ENCODE measurements at places on chromosomes 13 and 19.

- no peak for DNase-seq
Measured at GRCh38 chr19:7650148-7650547, 13.2 kb downstream of the STXBP2 start.

DNA sequence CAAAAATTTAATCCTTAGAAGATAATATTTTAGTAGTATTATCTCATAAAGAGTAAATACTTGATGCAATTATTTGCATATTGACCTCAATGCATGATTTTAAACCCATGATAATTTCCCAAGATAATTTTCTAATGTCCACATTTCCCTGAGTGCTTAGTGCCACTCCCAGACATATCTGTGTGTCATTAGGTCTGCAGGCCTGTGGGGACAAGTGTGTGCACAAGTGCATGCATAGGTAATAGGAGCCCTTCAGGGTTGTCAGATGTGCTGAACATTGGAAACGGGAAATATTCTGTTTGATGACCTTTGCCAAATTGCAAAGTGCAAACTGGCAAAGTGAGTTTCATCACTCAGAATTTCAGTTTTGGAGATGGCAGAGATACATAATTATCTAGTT lies 369.9 kb downstream of the KLF5 start:
- no peak for DNase-seq

DNA sequence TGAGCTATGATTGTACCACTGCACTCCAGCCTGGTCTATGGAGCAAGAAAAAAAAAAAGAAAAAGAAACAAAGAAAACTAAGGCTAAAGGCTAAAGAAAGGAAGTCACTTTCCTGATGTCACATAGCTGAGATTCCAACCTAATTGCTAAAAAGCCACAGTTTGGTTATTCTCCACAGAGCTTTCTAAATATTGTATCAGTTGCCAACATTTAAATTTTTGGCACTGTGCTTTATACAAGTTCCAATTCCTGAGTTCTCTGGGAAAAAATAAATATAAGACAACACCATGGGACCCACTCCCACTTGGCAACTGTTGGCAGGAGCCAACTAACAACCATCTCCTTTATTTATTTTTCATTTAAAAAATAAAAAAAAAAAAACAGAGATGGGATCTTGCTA lies 11.2 kb upstream of the LYPD3 start:
- DNase-seq, result no peak

DNA sequence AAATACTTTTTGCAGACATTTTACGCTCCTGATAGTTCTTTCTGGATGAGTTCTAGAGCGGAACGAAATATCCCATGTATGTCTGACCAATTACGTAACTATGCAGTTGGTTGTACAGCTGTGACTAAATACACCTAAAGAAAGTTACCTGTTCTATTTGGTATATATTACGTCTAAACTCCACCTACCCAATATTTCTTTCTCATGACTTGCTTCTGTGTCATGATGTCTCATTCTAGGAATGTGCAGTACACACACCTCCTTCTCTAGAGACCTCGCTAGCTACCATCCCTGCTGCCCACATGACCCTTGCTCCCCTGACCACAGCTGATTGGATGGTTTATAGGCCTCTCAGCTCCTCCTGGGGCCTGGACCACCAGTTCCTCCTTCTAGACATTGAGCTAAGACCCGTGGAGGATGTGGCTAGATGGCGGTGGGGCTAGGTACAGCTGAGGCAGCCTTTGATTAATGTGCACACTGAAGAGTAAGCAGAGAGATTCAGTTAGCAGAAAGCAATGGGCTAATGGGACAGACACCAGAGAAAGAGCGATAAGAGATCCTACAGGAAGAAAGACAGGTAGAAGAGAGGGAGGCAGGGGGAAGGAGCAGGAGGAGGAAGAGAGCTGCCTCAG lies 422.1 kb downstream of the COG6 start:
- no peak for DNase-seq

DNA sequence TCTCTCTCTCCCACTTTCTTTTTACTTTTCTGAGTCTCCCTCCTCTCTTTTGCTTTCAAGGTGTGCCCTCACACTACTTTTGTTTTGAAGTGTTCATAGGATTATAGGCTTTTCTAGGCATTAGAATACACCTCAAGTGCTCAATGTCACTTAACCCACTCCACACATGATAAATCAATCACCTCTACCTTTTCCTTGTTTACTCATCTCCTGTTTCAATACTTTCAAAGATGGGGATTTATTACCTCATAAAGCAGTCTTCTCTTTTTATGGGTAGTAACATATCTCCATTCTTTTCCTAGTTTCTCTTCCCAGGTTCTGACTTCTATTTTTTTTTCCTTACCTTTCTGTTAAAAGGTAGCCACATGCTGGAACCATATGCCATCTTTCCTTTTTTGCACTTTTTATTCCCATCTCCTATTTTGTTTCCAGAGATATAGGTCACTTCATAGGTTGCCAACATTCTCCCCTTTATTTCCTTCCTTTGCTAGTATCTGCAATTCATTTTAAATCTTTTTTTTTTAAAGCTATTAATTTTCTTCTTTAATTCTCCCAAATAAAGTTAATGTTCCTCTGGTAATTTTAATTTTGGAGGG lies 137.6 kb upstream of the SLC10A2 start:
- no peak for DNase-seq

DNA sequence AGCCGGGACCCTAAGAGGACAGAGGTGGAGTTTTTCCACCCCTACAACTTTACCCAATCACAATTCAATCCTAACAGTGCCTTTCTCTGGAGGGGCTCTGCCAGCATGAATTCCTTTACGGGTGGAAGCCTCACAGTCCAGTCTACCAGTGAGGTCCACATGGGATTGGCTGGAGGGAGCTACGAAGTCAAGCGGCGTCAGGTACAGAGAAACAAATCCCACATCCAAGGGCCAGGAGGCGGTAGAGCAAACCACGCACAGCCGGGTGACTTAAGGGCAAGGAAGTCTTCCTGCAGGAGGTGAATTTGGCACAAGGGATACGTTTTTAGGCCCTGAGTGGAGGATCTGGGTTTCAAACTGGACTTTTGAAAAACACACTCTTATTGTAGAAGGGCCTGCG lies 199.6 kb downstream of the UQCRFS1 start:
- no peak for DNase-seq

- no peak for DNase-seq
Measured at GRCh38 chr13:47707414-47707813, 293.7 kb downstream of the SUCLA2 start.

DNA sequence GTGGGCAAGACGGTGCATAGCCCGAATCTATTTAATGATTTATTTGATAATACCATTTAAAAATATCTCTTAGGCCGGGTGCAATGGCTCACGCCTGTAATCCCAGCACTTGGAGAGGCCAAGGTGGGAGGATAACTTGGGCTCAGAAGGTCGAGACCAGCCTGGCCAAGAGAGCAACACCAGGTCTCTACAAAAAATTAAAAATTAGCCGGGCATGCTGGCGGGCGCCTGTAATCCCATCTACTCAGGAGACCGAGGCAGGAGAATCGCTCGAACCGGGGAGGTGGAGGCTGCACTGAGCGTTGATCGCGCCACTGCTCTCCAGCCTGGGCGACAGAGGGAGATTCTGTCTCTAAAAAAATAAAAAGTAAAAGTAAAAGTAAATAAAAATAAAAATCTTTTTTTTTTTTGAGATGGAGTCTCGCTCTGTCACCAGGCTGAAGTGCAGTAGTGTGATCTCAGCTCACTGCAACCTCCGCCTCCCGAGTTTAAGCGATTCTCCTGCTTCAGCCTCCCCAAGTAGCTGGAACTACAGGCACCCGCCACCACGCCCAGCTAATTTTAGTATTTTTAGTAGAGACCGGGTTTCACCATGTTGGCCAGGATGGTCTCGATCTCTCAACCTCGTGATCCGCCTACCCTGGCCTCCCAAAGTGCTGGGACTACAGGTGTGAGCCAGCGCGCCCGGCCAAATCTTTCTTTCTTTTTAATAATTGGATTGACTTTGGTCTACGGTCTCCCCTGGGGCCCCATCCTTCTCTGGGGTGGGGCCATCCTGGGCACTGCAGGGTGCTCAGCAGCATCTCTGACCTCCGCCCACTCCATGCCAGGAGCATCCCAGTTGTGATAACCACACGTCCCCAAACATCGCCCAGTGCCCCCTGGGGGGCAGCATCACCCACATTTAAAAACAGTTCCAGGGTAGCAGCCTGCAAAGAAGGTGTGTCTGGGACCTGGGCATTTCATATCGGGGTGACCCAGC lies 90.7 kb downstream of the GNG7 start:
- DNase-seq, result no peak

GRCh38 chr19:5719274-5719960 lies 529 bp downstream of the LONP1 start:
- no peak for DNase-seq

- DNase-seq, result no peak
Measured at GRCh38 chr13:40440990-40441820, 225.2 kb downstream of the FOXO1 start.

- no peak for DNase-seq
Measured at GRCh38 chr13:102965802-102966201, 100.4 kb downstream of the SLC10A2 start.

DNA sequence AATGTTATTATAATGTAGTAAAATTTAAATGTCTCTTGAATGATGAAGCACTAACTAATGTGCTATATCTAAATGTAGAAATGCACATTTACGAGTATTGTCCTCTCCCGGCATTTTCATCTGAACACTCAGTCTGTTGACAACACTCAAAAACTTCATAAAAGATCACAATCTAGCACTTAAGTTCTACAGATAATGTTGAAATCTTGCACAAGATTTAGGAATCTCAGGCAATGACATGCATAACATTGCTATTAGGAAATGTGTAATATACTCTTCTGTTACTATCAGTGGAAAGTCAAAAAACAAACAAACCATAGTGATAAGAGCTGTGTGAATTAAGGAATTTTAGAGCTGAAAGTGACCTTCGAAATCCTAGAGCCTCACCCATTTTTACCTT lies 37.5 kb upstream of the XPO4 start:
- no peak for DNase-seq

- no peak for DNase-seq
Measured at GRCh38 chr13:35920816-35921215, 210.4 kb downstream of the DCLK1 start.

GRCh38 chr13:112451512-112452379 lies 75.6 kb downstream of the SPACA7 start:
- DNase-seq, result no peak

DNA sequence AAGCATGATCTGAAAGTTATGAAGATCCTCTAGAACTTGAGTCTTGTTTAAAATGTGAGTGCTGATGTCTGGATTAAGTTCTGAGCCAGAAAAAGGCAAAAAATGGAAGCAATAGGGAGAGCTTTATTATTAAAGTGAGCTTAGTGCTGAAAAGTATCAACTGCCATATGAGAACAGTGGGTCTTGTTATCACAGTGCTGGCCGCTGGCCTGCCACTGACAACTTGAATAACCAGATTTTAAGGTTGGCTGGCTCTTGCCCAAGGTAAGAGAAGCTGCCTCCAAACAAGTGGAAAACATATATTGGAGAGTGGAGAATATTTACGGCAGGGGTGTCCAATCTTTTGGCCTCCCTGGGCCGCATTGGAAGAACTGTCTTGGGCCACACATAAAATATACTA lies 33.9 kb downstream of the NUFIP1 start:
- DNase-seq, result no peak

GRCh38 chr13:82010780-82011179 lies 1669.9 kb upstream of the SPRY2 start:
- DNase-seq, result no peak

GRCh38 chr13:26457212-26457611 lies 100.3 kb upstream of the WASF3 start:
- no peak for DNase-seq

All from stimulated activated CD4-positive, alpha-beta T cell treated with anti-CD3 and anti-CD28 coated beads, TNF-alpha, amount 100 ng/mL, for 24 hours (primary cell).